Activated CD8-positive, alpha-beta memory T cell treated with anti-CD3 and anti-CD28 coated beads for 1 hour (primary cell): ENCODE measurements at places on chromosomes 7 and 10.

DNA sequence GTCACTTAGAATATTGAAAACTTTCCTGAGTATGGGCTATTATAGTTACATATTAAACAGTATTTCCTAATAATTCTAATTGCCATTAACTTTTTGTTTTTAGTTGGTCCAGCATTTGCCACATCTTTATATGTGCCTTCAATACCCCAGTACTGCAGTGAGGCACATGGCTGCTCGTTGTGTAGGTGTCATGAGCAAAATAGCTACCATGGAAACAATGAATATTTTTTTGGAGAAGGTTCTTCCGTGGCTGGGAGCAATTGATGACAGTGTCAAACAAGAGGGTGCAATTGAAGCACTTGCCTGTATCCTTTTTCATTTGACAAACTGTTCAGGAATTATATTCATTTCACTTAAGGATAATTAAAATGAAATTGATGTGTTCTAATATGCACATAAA is 72.7 kb downstream of the BTAF1 start:
- DNase-seq: no peak

GRCh38 chr7:13099154-13099795 is 411.8 kb downstream of the ARL4A start:
- DNase-seq: no peak

DNA sequence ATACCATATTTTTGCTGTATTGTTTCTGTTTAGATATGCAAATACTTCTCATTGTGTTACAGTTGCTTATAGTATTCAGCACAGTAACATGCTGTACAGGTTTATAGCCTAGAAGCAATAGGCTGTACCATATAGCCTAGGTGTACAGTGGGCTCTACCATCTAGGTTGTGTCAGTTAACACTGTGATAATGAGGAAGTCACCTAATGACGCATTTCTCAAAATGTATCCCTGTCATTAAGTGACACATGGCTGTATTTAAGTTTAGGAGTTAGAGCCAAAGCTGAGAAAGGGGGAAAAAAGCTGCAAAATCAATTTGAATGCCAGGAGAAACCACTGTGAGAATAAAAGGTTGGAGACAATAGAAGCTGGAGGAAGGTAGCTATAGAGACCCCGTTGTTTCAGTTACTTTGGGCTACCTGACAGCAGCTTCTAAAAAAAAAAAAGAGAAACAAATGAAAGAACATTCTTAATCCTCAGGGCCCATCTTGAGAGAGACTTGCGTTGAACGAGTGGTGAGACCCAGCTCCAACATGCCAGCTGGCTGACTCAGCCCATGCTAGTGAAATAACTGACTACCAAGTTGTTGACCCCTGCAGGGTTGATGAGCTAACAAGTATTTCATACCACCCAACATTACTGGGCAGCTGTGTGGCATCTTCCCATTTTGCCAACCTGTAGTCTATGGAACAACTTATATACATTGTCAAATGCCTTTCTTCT is 8.7 kb downstream of the STARD3NL start:
- no peak for DNase-seq

GRCh38 chr10:30662814-30663213 is 33.3 kb upstream of the LYZL2 start:
- no peak for DNase-seq

DNA sequence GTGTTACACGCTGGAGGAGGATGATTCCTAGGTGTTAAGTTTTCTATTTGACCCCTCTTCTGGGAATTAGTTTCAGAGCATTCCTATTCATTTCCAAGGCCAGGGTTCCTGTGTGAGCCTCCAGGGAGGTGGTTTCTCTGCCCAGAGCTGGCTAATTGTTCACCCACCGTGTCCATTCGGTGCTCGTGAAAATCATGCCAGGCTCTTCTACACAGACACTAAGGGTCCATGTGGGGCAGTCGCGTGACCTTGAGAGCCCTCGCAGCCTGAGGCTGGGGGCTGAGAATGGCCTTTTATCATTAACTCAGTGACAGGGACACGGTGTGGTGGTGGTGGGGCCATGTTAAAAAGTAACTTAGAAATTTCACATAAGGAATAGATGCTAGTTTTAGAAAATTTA is 83.7 kb downstream of the EMX2 start:
- no peak for DNase-seq

DNA sequence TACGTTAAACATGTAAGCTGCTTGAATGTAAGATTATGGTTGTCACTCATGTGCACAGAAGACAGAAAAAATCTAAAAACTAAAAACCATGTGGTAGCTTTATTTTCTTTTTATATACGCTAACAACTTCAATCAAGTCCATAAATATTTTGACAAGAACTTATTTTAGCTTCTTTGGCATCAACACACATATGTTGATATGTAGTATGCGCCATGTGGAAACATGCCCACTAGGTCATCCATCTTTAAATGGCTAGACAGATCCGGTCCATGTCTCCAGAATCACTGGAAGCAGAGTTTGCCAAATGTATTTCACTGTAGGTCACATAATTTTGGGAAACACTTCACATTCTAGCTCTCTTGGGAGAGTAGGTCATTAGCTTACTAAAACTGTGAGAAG is 261.5 kb upstream of the IMMP2L start:
- DNase-seq: no peak

DNA sequence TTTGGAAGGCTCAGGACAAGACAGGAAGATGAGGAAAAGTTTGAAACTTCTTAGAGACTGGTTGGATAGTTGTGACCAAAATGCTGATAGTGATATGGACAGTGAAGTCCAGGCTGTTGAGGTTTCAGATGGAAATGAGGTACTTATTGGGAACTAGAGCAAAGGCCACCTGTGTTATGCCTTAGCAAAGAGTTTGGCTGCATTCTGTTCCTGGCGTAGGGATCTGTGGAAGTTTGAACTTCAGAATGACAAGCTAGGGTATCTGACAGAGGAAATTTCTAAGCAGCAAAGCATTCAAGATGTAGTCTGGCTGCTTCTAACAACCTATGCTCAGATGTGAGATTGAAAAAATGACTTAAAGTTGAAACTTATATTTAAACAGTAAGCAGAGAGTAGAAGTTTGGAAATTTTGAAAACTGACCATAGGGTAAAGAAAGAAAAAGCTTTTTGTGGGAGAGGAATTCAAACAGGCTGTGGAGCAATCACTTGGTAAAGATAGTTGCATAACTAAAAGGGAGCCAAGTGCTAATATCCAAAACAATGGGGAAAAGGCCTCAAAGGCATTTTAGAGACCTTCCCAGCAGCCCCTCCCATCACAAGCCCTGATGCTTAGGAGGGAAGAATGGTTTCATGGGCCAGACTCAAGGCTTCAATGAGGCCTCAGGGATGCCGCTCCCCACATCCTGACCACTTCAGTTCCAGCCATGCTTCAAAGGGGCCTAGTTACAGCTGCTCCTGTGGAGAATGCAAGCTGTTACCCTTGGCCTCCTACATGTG is 415.1 kb downstream of the INHBA start:
- no peak for DNase-seq

- no peak for DNase-seq
These were observed 8.0 kb upstream of the SPOCK2 start for GRCh38 chr10:72096115-72097000.

DNA sequence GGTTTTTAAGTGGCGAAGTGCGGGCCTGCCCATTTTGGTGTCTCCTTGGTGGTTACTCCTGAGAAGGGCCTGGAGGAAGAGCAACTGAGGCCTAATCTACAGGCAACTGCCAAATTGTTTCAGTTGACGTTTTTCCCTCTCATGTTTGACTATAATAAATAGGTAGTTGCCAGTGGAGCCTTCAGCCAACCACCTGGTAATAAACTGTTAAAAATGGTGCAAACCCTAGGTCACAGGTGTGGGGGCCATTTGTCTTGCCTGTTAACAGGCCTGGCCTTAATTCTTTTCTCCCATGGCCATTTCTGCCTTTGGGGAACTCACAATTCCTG is 3.7 kb downstream of the IKZF1 start:
- no peak for DNase-seq

DNA sequence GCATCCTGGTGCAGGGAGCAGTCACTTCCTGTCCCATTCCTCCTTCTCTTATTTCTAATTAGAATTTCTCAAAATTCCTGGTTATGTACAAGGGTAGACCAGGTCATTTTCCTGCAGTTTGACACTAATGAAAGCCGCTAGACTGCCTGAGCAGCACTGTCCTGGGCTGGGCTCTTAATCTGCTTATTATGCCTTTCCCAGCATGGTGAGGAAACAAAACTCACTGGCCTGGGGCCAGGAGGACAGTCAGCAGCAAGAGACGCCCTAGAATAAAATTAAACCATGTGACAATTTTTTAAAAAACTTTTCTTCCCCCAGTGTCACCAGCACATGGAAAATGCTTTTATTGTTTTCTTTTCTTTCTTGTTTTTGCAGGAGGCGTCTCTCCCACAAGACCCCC is 647.5 kb downstream of the TYW1 start:
- DNase-seq: no peak

DNA sequence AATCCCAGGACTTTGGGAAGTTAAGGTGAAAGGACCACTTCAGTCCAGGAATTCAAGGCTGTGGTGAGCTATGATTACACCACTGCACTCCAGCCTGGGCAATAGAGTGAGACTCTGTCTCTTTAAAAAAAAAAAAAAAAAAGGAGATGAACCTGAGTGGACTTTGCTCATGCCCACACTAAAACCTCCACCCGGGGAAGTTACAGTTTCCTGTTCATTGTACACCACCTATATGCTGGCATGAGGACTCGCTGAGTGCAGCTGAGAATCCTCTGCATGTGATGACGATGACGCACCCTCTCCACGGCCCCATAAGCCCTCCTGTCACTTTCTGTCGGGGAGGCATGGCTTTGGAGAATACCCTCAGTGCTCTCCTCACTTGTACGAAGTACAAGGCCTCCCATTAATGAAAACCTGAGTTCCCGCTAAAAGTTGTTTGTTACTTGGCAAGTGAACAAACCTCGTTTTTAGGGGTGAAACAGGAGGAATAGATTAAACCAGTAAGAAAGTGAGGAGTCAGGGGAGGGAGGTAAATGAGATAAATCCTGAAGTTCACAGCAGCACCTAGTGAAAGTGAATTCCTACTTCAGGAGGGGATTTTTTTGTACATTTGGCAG is 15.9 kb downstream of the TMEM176B start:
- DNase-seq: no peak

GRCh38 chr10:64731016-64731415 is 1209.8 kb downstream of the REEP3 start:
- no peak for DNase-seq

GRCh38 chr7:14604606-14605005 is 297.9 kb downstream of the DGKB start:
- DNase-seq: no peak

DNA sequence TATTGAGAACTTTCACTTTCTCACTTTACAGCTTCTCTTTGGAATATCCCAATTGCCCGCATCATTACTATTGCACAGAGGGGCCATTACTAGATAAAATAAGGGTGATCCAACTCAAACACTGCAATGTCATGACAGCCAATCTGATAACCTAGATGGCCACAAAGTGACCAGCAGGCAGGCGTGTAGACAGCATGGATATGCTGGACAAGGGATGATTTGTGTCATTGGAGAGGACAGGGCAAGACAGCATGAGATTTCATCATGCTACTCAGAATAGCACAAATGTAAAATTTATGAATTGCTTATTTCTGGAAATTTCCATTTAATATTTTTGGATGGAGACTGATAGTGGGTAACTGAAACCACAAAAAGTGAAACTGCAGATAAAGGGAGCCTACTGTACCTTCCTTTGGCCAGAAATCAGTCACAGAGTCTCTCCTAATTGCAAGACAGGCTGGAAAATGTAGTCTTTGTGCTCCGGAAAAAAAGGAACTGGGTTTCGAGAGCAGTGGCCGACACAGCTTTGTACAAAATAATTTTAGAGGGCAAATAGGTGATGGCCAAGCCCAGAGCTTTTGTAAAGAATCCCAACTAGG is 6.1 kb upstream of the GSDME start:
- DNase-seq: no peak

- DNase-seq: no peak
These were observed 341.7 kb downstream of the PARD3 start for GRCh38 chr10:34473174-34474008.

GRCh38 chr7:39458061-39458745 is 108.0 kb upstream of the YAE1 start:
- no peak for DNase-seq

DNA sequence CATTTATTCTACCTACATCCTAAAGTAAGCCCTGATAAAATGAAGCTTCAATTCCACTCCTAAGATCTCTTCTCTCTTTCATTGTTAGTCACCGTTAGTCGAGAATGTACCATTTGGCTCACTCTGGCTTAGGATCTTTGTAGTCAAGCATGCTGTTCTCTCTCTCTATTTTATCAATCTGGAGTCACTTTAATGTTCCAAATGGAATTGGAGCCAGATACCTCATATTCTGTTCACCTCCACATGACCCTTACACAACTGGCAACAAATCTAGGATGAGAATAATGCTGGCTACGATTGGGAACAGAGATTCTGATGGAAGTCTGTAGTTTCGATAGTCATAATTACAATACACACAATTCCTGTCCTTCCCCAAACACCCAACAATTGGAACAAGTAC is 213.7 kb downstream of the TWIST1 start:
- DNase-seq: no peak

GRCh38 chr7:94414481-94414880 is 19.8 kb downstream of the COL1A2 start:
- no peak for DNase-seq

GRCh38 chr10:75189266-75190096 is 21.1 kb upstream of the VDAC2 start:
- DNase-seq: no peak

DNA sequence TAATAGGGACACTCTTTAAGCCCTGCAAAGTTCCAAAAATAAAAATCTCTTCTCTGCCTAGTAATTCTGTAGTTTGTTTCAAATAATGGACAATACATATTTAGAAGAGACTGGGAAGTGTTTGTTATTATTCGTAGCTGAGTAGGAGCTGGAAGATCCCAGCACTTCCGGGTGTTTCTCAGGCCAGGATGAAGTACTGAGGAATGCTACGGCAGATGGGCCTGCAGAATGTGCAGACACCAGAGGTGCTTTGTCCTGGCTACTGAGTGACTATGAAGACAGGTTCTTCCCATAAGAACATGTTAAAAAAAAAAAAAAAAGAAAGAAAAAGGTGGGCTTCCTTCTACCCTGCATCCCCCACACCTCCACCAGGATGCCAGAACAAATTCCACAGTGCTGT is 36.1 kb downstream of the ETV1 start:
- DNase-seq: no peak

GRCh38 chr10:80279146-80279545 is 10.3 kb downstream of the MAT1A start:
- no peak for DNase-seq

GRCh38 chr7:92297736-92298135 is 52.0 kb downstream of the ANKIB1 start:
- DNase-seq: no peak

DNA sequence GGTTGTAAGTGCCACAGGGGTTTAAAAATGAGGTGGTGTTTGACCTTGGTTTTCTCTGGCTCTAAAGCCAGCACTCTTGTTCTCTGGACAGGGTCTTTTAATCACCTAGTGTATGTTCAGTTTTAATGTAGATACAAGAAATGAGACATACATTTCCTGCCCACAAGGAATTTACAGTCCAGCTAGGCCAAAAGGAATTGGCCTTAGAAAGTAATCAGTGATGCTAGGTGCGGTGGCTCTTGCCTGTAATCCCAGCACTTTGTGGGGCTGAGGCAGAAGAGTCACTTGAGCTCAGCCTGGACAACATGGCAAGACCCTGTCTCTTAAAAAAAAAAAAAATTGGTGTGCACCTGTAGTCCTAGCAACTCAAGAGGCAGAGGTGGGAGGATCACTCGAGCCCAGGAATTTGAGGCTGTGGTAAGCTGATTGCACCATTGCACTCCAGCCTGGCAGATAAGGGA is 100.2 kb downstream of the LRMDA start:
- no peak for DNase-seq

- no peak for DNase-seq
These were observed 1.6 kb downstream of the TRRAP start for GRCh38 chr7:98879979-98880315.

- DNase-seq: no peak
These were observed 22.2 kb upstream of the RASSF4 start for GRCh38 chr10:44937196-44938005.
